CD4-positive, alpha-beta T cell treated with Interleukin-6 at 100 ng/mL for 8 hours (primary cell): ENCODE measurements at places on chromosomes 5 and 9.

DNA sequence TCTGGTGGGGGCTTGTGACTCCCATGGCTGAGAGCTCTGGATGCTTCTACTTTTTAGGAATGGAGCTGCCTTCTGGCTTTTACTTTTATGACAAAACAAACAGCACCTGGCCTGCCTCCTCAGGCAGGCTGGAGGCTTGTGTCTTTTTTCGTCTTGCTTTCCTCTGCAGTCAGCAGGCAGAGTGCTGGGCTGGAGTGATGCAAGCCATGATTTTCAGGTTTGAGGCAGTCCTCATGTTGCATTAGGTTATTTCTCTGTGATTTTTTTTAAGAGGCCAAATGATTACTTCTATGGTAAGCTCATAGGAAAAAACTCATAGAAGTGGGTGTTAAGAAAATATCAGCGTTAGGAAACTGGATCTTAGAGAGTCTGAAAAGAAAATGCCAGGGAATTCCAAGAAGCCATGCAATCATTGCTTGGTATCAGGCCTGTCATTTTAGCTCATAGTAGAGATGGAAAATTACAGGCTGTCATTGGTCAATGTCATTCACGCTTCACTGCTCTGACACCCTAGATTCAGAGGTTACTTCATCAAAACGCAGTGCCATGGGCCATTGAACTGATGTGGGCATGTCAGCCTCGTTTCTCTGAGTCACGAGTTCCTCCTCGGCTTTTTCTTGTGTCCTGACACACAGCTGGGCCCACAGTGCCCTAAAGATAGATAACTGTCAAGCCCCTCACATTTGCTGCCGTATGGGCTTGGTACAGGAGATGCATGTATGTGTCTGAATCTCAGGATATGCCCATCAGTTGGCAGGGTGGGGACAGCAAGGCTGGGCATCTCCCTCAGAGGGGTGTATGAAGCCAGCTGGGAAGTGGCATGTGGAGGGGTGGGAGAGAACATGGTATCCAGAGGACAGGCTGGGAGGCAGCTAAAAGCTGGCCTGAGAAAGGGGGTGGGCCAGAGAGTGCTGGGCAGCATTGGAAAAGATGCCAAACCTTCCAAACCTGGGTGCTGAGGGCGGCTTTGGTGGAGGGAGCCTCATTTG lies 151.8 kb downstream of the HSPA4 start:
- no peak for DNase-seq

GRCh38 chr9:80292231-80292630 lies 720.5 kb downstream of the TLE4 start:
- DNase-seq: no peak

DNA sequence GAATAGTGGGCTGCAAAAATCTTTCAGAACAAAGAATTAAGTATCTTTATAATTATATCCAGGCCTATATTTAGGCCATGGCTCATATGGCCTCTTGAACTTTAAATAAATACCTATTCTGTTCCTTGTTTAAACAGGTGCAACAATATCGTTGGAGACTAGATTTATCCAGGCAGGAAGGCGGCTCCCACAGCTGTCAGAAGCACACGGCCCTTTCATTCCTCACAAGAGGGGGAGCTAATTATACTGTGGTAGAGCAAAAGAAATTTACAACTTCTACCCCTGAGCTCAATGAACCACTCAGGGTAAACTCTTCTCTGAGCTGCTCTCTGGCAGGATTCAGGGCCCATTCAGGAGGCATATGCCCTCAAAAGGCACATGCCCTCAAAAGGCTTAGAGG lies 31.3 kb downstream of the TMEM174 start:
- DNase-seq: no peak

DNA sequence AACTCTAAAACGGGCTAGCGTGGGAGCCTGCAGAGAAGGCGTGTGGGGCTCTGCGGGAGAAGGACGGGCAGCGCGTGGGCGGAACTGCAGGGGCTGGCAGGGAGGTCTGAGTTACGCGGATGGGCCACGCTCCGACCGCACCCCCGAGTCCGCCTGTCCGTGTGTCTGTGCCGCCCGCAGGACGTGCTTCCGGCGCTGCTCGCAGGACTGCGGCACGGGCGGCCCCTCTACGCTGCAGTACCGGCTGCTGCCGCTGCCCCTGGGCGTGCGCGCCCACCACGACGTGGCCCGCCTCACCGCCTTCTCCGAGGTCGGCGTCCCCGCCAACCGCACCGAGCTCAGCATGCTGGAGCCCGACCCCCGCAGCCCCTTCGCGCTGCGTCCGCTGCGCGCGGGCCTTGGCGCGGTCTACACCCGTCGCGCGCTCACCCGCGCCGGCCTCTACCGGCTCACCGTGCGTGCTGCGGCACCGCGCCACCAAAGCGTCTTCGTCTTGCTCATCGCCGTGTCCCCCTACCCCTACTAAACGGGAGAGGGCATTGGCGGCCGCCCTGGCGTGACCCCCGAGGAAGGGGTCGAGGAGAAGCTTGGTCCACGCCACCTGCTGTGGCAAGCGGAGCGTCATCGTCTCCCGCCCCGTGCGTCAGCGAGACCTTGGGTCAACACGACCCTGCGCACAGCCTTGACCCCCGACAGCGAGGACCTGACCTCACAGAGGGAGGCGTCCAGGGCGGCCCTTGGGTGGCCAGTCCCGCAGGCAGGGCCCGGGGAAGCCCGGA lies 11.4 kb upstream of the ASS1 start:
- DNase-seq: no peak

- DNase-seq: no peak
Observed at GRCh38 chr5:51203598-51203997, 179.7 kb upstream of the ISL1 start.

- no peak for DNase-seq
Observed at GRCh38 chr5:170179626-170180025, 53.2 kb upstream of the C5orf58 start.

GRCh38 chr9:90874194-90874593 lies 72.6 kb downstream of the SYK start:
- no peak for DNase-seq

- no peak for DNase-seq
Observed at GRCh38 chr5:2381861-2382260, 369.6 kb downstream of the IRX2 start.

GRCh38 chr9:97714435-97714834 lies 17.3 kb upstream of the XPA start:
- DNase-seq: peak; percentile 18

DNA sequence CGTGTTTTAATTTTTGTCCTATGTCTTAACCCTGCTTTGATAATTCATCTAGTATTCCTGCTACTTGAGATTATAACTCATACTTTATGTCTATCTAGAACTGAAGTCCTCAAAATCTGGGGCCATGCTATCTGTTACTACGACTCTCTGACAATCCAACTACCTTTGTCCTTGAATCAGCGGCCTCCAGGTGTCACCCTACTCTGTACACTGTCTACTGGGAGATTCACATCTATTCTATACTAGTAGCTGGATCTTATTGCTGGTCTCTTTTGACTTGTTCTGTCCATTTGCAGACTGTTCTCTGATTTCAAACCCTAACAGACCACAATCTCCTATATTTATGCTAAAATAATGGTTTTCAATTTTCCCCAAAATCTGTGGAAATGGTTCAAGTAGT lies 225.5 kb upstream of the ELAVL2 start:
- DNase-seq: no peak

GRCh38 chr5:103234239-103234975 lies 24.2 kb upstream of the MACIR start:
- DNase-seq: no peak

DNA sequence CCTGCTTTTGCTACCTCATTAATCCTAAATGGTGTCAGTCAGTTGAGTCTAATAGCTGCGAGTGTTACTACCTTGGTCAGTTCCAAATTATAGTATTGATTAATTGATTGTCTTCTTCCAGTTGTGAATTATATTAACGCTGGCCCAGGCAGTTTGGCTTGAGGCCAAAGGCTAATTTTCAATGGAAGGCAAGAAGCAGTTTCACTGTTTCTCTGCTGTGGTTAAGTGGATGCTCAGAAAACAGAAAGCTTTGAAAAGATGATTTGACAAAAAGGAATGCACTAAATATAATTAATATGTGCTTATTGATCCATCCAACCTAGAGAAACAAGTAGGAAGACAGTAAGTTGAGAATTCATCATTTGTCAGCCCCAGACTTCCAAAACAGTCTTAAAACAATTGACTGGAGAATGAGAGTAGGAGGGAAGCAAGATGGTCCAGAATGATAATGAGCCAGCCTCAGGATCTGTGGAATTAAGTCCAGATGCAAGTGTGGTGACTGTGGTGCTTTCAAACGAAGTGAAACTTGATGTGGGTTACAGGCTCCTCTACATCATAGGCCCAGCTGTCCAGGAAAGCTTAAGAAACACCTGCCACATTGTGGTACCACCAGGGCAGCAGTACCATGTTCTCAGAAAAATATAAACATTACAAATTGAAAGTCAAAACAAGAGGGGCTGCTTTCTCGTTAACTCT lies 1371.0 kb upstream of the DMAC1 start:
- no peak for DNase-seq

DNA sequence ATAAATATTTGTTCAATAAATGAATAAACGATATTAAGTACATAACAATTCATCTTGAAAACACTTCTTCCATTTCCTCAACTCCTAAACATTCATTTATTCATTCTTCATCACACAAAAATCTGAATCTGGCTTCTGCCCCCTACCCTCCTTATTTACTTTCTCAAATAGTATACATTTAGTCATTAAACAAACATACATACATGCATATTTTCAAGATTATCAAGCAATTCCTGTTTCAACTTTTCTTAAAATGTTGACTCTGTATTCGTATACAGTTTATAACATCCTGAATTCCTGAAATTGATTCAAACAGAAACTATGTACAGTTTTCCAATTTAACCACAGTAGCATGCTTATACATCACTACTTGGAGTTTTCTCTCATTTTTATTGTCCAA lies 129.0 kb downstream of the MUSK start:
- DNase-seq: no peak

DNA sequence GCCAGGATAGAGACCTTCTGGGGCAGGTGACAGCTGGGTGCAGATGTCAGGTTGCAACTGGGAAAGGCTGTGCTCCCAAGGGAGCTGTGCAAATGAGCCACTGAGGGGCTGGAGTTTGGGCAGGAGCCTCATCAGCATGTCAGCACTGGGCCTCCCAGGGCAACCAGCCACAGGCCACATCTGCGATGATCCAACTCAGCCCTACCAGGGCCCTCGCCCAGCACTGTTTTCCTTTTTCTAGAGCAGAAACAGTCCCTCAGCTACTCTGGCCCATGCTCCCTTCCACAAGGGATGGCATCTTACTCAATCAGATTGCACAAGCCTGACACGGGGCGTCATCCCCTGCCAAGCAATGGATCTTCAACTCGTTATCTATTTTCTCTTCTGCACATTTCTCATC lies 24.8 kb downstream of the NIPAL4 start:
- DNase-seq: no peak

- DNase-seq: no peak
Observed at GRCh38 chr5:57635146-57635777, 152.7 kb upstream of the ACTBL2 start.

DNA sequence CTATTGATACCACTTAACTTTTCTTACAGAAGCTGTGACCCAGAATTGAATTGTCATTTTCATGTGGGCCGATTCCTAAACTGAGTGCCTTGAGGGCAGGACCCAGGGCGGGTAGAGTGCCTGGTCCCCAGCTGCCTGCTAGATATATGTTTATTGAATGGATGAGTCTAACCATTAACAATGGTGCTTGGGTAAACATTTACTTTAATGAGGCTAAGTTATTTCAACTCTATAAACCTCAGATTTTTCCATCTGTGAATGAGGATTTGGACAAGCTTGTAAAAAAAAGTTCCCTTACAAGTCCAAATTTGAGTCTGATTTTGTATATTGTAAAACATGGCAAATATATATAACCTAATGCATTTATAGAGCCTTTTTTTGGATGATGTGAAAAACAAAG lies 181.8 kb upstream of the ELL2 start:
- DNase-seq: no peak

GRCh38 chr9:105062222-105062855 lies 134.4 kb upstream of the ABCA1 start:
- DNase-seq: no peak

DNA sequence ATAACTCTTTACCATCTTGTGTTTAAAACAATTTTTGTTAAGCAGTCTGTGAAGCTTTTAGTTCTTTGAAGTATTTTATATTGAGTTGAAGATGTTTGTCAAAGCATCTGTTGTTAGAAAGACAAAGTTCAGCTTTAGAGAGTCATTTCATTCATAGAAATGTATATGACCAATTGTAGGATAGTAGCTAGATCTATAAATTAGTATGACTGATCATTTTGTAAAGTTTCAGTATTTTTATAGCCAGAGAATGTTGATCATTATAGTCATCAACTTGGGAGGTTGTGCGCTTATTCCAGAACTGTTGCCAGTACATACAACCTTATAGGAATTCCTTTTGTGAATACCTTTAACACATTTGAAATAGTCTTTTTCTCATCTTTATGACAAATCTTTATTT lies 5.2 kb downstream of the NIPBL start:
- no peak for DNase-seq

DNA sequence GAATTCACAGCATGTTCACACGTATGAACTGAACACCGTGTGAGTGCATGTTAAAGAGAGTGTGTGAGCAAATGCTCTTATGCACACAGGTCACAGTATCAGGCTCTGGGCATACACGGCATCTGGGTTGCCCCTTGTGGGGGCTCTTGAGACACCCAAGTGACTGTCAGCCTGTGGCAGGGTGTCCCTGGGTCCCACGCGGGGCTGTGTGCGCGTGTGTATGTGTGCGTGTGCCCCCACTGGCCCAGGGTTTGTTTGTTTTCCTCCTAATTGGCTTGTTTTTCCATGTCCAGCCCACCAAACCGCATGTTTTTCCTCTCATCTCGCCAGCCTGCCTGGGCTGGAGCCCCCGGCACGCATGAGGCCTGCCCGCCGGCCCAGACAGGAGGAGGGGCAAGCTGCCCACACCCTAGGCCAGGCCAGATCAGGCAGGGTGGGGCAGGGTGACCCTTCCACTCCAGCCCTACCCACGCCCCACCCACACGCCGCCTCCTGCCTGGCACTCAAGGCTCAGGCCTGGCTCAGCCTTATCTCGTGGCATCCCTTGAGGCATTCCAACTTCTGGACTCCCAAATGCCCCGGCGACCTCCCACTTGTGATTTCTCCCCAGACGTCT lies 28.8 kb downstream of the CNTFR start:
- DNase-seq: no peak

- no peak for DNase-seq
Observed at GRCh38 chr5:35247648-35248034, 17.4 kb upstream of the PRLR start.

GRCh38 chr5:138439477-138440158 lies 761 bp downstream of the REEP2 start:
- DNase-seq: no peak

DNA sequence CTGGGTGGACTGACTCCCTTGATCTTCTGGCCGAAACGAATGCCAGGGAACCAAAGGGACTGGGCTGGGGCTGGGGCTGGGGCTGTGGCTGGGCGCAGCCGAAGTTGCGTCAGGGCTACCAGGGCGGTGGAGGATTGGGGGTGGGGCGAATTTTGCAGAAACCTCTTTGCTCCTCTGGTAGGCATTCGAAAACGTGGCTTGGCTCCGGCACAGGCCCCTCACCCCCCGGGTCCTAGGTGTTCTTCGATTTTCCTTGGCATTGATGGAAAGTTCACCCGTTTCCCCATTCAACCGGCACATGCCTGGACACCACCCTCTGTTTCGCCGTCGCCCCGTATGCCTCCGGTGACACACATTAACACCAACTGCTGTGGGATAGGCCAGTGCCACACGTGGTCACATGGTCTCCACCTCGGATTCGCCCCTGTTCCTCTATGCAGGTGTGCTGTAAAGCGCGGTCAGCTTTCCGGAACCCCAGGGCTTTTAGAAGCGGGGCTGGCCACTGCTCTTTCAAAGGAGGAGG lies 477.1 kb downstream of the SPATA31A7 start:
- DNase-seq: no peak
